ENCODE measurements at places on chromosomes 6 and 20.

DNA sequence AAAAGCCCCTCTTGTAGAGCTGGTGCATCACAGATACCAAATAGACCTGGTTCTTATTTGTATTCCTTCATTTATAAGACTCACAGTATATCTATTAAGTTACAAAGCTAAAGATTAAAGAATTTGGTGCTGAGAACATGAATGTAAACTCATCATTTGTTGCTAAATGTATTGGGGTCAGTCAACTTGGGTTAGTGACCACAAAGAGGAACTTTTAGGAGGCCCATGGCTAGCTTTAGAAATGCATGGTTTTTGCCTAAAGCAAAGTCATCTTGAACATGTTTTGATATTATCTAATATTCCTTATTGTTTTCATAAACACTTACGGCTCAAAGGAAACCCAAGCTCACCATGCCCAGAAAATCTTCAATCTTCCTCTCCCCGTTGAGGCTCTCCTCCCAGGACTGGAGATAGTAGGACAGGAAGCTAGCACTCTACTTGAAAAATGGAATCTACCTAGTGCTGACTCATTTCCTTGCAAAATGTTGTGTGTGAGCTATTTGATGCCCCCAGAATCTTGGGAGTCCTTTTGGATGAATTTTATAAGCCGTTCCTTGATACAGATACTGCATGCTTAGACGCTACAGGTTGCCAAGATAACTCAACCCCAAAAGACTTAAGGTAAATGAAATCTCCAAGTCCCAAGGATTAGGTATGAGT lies 121.4 kb downstream of the BMP2 start:
- DNase-seq: no peak

- no peak for DNase-seq
These were observed 10.1 kb downstream of the MTCH1 start for GRCh38 chr6:36976007-36976264.

- DNase-seq: no peak
These were observed 114.3 kb downstream of the FAM50B start for GRCh38 chr6:3963426-3963825.

DNA sequence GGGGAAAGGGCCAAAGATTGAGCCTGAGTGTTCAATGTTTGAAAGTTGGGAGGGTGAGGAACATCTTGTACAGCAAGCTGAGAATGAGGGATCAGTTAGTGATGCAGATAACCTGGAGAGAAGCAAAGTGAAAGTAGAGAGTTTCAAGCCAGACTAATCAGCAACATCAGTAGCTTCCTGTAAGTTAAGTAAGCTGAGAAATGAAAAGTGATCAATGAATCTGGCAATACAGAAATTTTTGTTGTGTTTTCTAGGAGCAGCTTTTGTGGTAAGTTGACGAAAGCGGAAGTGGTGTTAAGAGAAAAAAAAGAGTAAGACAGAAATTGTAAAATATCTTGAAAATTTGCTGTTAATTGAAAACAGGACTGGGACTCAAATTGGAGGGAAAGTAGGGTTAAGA lies 855.5 kb upstream of the MAP3K7 start:
- DNase-seq: no peak

DNA sequence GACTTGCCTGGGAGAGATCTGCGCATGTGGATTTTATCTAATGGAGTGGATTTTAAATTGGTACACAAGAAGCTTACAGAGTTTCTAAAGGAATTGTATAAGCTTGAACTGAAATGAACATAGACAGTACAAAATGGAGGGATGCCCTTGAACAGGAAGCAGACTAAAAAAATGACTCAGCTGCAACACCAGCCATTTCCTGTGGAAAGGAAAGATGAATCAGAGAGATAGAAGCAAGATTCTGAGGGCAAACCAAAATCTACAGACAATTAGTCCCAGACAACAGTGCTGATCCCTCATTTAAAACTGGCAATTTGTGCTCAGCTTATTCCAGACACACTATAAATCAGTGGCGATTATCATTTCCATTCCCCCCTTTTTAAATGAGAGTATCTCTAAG lies 114.6 kb upstream of the TCF21 start:
- DNase-seq: no peak

- no peak for DNase-seq
These were observed 62.3 kb downstream of the SNX9 start for GRCh38 chr6:157885211-157885788.

DNA sequence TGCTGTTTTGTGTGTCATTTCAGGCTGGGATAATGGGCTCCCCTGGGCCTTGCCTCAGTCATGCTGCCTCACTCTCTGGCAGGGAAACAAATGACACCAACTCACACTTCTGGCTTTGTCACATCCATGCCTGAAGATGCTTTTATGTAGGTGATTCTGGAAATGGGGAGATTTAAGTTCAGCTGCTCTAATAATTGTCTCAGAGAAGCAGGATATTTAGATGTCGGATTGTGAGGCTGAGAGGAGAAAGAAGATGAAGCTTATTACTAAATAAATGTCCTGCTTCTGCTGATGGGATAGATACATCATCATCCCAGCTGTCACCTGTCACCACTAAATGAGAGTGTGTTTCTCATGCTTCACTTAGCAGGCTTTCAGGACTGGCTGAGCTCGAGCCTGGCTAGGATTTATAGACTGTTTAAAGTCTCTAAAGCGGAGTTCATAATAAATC lies 480.2 kb upstream of the SPTLC3 start:
- no peak for DNase-seq

GRCh38 chr6:39391182-39391581 lies 68.7 kb upstream of the KCNK16 start:
- no peak for DNase-seq

GRCh38 chr20:37901240-37901639 lies 1.7 kb upstream of the VSTM2L start:
- peak; percentile 78 for DNase-seq

- no peak for DNase-seq
These were observed 52.2 kb upstream of the TASP1 start for GRCh38 chr20:13690943-13691342.

- DNase-seq: no peak
These were observed 11.5 kb downstream of the TTK start for GRCh38 chr6:80015839-80016435.

- DNase-seq: no peak
These were observed 111.1 kb downstream of the COL12A1 start for GRCh38 chr6:75094614-75095200.

- no peak for DNase-seq
These were observed 31.0 kb downstream of the SIRPB1 start for GRCh38 chr20:1588533-1589460.

GRCh38 chr6:28312939-28313338 lies 23.0 kb downstream of the ZSCAN31 start:
- no peak for DNase-seq
